ENCODE measurements at places on chromosomes 2 and 18.

DNA sequence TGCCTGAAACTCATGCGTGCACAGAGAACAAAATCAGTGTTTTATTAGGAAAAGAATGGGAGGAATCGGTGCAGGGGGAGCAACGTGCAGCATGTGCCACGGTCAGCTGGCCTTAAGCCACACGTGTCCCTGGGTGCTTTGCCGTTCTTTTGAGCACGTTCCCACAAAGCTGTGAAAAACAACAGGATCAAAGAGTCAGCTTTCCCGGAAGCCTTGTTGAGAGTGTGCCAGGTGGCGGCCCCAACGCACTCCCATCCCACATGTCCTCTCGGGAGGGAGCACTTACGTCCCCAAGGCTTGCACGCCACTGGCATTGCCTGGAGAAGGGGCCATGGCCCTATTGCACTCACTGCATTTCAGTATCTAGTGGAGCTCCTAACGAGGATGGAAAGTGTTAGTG lies 511.2 kb downstream of the EIPR1 start:
- no peak for DNase-seq

GRCh38 chr2:26270373-26270772 lies 25.6 kb downstream of the HADHB start:
- no peak for DNase-seq

- peak; percentile 40 for DNase-seq
Measured at GRCh38 chr2:26034637-26034992, 731 bp downstream of the RAB10 start.

DNA sequence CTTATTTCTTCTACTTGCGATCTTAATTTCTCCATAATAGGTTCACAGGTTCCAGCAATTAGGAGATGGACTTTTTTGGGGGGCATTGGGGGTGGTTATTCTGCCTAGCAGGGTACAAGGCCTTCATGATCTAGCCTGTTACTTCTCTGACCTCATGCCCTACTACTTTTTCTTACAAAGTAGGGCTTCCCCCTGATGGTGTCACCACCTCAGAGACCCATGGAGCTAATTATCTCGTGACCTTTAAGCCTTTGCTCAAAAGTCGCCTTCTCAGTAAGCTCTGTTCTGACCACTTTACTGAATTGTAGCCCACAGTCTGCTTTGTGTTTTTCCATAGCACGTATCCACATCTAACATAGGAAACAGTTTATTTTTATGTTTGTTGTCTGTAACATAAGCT lies 458.0 kb downstream of the PARD3B start:
- no peak for DNase-seq

- DNase-seq = no peak
Measured at GRCh38 chr2:238584617-238585016, 157.9 kb downstream of the ASB1 start.

DNA sequence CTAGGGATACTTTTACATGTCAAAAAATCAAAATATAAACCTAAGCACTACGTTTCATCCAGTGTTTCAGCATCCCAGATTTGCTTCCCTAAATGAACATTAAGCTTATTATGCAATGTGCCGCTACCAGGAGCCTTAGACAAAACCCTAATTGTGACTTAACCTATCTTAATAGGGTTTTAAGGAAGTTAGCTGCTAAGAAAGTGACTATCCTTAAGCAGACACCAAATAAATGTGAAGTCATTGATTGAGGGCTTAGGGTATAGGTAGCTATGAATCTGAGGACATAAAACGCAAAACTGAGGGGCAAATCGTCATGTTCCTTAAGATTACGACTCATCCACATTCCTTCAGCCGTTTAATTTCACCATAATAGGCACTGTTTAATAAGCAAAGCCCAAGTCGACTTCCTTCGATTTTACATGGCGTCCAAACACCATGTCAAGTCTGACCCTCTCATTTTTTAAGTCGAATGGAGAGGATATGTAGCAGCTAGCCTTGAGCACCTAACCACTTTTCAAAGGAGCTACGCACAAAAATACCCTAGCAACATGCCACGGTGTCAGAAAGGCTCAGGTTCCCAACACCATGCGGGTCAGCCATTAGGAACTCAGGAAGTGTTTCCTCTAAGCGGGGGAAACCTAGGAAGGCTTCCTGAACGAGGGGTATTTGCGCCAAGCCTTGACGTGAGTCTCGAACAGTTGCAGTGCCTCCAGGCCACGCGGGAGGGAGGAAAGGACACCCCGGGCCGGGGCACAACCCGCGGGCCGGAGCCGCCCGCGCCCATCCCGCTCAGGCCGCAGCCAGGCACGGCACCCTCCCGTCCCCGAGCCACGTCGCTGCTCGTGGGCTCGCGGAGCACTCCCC lies 1.0 kb downstream of the HDLBP start:
- DNase-seq = peak; percentile 81

DNA sequence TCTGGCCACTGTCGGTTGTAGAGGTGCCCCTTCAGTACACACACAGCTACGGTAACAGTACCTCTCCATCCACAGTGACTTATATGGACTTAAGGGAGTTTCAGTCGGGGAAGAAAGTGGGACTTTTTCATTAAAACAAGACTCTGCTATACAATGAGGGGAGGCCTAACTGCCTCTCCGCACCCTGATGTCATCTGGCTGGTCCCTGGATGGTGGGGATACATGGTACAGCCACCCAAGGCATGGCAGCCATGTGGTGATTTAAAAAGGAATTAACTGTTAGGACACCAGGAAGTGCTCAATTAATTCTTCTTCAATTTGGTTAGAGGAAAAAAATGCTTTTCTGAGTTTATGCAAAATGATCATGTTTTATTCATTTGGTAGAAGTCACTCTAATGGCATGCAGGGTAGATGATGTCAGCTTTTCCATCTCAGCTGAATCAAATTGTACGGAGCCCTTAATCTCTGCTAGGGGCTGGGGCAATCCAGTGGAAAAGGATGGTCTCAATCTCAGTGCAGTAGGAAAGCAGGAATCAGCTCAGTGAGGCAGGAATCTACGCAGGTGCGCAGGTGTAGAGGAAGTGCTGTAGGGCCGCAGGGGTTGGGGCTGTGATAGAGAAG lies 243.9 kb downstream of the PRKCE start:
- DNase-seq = no peak

- DNase-seq = no peak
Measured at GRCh38 chr2:30705711-30706533, 101.3 kb downstream of the CAPN13 start.

DNA sequence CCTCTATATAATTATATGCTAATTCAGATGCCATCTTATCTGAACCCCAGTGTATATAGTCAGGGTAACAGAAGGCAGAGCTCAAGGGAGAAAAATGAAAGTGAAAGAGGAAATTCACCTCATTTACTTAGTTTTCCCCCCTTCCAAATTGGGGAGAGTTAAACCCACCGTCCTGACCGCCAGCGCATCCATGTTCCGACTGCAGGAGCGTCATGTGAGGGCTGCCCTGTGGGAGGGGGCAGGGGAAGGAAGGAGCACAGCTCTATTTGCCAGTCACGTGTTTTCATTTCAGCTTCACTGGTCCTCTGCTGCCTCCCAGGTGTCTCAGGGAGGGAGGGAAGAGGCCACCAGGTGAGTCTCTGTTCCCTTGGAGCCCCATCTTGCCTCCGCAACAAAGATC lies 13.2 kb downstream of the CNNM4 start:
- DNase-seq = peak; percentile 39

GRCh38 chr2:224645722-224646121 lies 60.6 kb upstream of the CUL3 start:
- DNase-seq = no peak

DNA sequence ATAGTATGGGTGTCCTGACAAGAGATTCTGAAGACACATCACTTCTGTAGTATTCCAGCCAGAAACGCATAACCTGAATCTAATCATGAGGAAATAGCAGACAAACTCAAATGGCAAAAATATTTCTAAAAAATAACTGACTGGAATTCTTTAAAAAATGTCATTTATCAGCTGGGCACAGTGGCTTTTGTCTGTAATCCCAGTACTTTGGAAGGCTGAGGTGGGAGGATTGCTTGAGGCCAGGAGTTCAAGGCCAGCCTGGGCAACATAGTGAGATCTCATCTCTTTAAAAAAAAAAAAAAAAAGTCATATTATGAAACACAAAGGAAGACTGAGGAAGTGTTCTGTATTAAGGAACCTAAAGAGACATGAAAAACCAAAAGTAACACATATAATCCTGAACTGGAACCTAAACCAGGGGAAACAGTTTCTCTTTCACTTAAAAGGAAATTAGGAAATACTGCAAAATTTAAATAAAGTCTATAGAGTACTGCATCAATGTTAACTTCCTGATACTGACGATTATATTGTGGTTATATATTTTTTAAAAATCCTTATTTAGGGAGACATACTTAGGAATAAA lies 29.9 kb downstream of the SESTD1 start:
- no peak for DNase-seq

GRCh38 chr18:70489571-70489970 lies 200.7 kb downstream of the SOCS6 start:
- DNase-seq = no peak

GRCh38 chr18:73487966-73488365 lies 620.2 kb upstream of the NETO1 start:
- DNase-seq = no peak

DNA sequence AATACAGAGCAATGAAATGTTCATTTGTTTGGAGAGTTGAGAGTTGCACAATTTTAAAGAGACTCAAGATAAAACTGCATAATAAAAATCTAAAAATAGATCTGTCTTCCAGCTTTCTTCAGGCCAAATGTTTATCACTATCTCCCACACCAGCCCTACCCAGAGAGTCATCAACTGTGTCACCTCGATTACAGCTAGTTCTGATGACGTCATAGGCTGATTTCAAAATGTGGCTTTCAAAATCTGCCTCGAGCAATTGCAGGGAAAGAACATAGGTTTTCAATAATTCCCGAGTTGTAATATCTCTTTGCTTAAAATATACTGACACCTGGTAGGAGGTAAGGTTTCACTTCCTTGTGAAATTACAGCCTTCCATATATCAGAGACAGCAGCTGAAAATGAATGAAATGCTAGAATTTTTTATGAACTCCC lies 677.6 kb upstream of the ID2 start:
- DNase-seq = no peak

GRCh38 chr2:62467100-62467474 lies 38.9 kb downstream of the TMEM17 start:
- no peak for DNase-seq

DNA sequence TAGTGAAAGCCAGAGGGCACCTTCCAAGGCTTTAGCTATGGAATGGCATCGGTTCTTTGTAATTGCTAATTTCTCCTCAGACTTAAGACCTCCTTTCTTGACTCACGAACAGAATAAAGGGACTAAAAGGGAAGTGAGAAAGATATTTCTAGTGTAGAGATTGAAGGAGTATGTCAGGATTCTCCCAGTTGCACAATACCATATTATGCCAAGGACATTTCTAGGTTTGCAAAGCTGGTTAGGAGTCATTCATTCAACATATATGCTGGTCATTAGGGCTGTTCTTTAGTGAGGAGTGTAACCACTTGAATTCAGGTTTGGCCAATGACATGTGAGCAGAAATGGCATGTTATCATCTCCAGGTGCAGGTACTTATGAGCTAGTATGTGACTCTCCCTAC lies 7.4 kb downstream of the REEP1 start:
- no peak for DNase-seq

- DNase-seq = no peak
Measured at GRCh38 chr2:61233581-61233980, 71.6 kb downstream of the C2orf74 start.

- DNase-seq = no peak
Measured at GRCh38 chr2:44063033-44063432, 67.2 kb upstream of the LRPPRC start.

- DNase-seq = no peak
Measured at GRCh38 chr18:24185805-24186204, 46.9 kb downstream of the CABYR start.

DNA sequence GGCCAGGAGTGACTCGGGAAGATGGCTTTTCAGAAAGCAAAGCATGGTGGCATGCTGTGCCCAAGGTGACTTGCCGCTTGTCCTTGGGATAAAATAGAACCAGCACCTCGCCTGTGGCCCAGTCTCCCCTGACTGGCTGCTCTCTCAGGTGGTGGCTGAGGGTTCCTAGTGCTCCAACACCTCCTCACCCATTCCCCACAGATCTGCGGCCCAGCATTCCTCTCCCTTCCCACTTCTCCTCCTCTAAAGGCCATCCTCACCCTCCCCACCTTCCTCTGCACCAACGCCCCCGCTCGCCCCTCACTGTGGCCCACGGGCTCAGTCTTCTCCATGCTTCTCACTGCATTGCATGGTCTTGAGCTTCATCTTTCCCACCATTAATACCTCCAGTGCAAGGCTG lies 132.4 kb downstream of the PXDN start:
- DNase-seq = no peak
